H54 (cell line): ENCODE measurements at places on chromosomes 7 and 10.
A peak's percentile ranks its signal among the peaks of the same experiment; 100 is the strongest.

GRCh38 chr7:78688376-78688775 lies 765.1 kb downstream of the MAGI2 start:
- no peak for DNase-seq

GRCh38 chr7:31108097-31108657 lies 56.1 kb downstream of the ADCYAP1R1 start:
- DNase-seq, result no peak

DNA sequence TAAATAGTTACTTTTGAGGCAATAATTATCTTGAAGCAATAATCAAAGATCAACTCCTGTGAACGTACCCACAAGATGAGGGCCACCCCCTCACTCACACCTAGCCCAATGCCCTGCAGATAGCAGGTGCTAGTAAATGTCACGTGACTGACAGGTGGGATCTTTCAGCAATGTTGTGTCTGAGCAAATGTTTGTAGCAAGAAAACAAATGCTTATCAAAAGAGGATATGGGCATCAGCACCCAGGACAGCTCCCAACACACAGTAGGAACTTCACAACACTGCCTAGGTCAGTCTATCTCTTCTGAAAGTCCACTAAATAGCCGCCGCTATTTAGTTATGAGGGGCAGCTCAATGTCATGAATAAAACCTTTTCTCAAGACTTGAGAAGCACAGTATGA lies 120.8 kb upstream of the PDLIM1 start:
- no peak for DNase-seq

DNA sequence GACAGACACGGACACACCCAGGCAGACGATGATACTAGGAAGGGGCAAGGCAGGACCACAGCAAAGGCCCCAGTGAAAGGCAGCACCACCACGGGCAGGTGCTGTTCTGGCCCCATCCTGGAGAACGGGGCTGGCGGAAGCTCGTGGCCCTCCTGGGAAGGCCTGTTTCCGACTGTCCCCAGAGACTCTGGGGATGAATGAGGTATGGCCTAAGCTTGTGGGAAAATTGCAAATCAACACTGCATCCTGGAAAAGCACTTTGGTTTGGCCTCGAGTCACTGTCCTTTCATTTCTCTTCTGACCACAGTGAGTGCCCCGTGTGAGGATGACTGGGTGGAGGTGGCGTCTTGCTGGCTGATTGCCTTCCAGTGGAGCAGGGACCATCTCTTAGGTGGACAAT lies 81.6 kb upstream of the ANLN start:
- no peak for DNase-seq

DNA sequence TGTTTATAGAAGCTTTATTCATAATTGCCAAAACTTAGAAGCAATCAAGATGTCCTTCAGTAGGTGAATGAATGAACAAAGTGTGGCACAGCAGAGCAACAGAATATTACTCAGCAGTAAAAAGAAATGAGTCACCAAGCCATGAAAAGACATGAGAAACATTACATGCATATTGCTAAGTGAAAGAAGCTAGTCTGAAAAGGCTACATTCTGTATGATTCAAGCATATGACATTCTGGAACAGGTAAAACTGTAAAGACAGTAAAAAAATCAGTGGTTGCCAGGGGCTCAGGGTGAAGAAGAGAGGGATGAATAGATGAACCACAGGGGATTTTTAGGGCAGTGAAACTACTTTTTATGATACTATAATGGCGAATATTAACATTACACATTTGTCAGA lies 80.9 kb upstream of the APBB1IP start:
- DNase-seq, result no peak

DNA sequence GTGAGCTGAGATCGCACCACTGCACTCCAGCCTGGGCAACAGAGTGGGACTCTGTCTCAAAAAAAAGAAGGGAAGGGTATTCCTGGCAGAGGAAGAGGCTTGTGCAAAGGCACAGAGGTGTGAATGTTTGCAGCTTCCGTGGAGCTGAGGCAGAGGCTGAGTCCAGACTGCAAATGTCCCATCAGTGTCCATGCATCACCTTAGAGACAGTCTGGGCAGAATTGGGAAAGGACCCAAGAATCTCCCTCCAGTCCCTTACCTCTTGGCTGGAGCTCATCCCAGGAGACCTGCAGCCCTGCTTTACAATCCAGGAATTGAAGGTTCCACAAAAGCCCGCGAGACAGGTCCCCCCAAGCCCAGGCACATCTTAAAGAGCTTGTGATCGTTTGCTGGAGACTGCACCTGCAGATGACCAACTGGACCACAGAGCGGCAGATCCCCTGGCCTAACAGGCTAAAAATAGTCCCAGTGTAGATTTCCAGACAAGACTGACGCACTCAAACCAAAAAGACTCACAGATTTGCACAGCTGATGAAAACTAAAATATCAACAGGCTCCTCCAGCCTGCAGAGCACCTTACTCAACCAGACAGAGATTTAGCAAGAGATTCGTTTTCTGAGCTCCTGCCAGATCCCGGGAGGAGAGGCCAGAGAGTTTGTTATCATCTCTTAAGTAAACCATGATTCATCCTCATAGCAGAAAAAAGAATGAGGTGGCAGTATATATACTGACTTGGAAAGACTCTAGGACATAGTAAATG lies 22.9 kb upstream of the NANOS1 start:
- DNase-seq, result peak; percentile 62

- DNase-seq, result no peak
These were observed 175.4 kb downstream of the MGMT start for GRCh38 chr10:129642427-129642826.

DNA sequence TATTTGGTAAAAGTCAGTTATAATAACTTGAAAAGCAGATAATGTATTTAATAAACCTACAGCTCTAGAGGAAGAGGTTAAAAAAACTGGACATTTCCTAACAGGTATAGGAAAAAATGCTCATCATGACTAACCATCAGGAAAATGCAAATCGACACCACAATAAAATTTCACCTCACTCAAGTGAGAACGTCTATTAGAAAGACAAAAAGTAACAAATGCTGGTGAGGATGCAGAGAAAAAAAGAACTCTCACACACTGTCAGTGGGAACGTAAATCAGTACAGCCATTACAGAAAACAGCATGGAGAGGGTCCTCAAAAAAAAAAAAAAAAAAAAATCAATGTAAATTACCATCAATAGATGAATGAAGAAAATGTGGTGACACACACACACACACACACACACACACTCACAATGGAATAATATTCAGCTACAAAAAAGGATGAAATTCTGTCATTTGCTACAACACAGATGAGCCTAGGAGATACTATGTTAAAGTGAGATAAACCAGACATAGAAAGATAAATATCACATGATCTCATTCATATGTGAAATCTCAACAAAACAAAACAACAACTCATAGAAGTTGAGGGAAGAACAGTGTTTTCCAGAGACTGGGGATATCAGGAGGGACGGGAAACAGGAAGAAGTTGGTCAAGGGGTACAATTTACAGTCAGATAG lies 20.1 kb downstream of the EPC1 start:
- DNase-seq, result no peak

- DNase-seq, result no peak
These were observed 48.8 kb upstream of the ATOH7 start for GRCh38 chr10:68280758-68281157.

- no peak for DNase-seq
These were observed 225.0 kb downstream of the SDHAF3 start for GRCh38 chr7:97342512-97342911.

- no peak for DNase-seq
These were observed 73.4 kb downstream of the SHH start for GRCh38 chr7:155738652-155739537.

GRCh38 chr7:23960361-23960760 lies 250.3 kb downstream of the STK31 start:
- DNase-seq, result no peak

DNA sequence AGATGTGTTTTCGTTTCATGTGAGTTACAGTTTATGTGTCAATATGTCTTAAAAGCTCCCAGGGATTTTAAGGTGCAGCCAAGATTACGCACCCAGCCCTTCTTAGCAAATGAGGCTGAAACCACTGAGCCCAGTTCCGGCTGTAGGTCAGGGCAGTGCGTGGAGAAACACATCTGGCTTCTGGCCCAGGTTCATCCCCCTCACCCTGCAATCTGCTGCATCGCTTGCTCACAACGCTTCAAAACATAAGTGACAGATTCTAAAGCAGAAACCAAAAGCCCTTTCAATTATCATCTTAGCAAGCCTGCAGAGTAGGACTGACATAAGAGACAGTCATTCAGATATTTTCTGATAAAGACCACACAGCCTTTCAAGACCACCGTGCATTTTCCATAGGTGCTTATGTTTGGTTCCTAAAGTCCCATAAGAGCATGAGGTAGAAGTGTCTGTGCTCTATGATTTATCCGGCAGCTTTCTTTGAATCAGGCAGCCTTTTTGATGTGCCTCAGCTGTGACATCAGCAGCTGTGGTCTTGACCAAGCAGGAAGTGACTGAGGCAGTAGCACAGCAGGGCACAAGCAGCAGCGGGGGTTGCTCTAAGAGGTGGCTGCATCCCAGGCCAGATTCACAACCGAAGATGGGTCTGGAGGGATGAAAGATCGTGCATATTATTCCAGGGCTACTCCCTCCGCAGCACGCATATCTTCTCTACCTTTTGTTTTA lies 72.1 kb upstream of the LYZL2 start:
- peak; percentile 26 for DNase-seq

- DNase-seq, result peak; percentile 100
These were observed 7.1 kb downstream of the NUDT1 start for GRCh38 chr7:2248984-2249694.

- peak; percentile 75 for DNase-seq
These were observed 242.8 kb downstream of the ELFN1 start for GRCh38 chr7:1912593-1913465.

- DNase-seq, result no peak
These were observed 822.7 kb downstream of the PCDH15 start for GRCh38 chr10:53978301-53978700.

DNA sequence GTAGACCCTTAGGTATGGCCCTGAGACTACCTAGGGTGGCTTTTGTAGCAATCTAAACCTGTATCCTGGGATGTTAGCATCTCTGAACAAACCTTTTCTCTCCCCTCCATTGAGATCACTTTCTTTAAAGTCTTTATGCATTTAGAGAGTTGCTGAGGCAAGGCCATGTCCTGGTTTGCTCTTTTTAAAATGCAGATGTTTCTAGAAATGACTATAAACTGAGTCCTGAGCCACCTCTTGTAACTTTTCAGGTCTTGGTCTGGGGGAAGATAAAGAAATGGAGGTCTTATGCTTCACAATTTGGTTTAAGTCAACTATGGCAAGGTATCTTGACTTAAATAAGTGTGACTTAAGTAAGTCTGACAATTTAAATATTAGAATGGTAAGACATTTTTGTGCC lies 78.0 kb downstream of the AUTS2 start:
- no peak for DNase-seq

DNA sequence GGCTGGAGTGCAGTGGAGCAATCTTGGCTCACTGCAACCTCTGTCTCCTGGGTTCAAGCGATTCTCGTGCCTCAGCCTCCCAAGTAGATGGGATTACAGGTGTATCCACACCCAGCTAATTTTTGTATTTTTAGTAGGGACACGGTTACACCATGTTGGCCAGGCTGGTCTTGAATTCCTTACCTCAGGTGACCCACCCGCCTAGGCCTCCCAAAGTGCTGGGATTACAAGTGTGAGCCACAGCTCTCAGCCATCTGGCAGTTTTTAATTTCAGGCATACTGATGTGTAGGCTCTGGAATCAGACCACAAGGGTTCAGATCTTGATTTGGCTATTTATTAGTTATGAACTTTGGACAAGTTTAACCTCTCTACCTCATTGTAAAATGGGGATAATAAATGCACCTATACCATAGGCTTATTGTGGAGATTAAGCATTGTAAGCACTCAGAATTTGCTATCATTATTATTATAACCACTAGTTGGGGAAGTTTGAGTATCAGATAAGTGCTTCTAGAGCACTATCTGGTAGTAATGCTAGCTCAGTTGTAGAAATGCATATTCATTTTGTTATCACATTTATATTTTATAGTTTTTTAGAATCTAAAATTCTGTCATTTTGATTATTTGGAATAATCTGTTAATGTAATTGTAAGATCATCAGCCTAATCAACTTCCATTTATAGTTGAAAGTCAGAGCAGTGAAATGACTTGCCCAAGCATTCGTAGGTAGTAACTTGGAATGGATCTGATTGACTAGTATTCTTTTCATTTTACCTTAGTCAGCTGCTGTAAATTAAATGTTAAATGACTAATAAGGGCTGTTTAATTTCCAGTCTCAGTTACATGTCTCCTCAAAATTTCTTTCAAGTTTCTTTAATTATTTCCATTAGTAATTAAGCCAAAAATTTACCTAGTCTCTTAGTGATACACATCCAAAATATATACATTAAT lies 22.5 kb downstream of the KMT2E start:
- DNase-seq, result no peak

GRCh38 chr7:153682628-153683027 lies 369.6 kb upstream of the DPP6 start:
- DNase-seq, result no peak

DNA sequence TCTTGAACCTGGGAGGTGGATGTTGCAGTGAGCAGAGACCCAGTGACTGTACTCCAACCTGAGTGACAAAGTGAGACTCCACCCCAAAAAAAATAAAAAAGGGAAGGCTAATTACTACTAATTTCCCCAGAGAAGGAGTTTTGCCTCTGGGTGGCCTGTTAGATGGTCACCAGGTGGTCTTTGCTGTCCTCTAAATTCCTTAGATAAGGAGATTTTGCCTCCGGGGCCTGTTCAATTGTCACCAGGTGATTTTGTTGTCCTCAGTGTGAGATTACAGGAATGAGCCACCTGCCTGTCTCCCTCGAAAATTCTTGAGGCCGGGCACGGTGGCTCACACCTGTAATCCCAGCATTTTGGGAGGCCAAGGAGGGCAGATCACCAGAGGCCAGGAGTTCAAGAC lies 24.4 kb upstream of the ZMIZ2 start:
- DNase-seq, result no peak

- no peak for DNase-seq
These were observed 55.9 kb upstream of the AHR start for GRCh38 chr7:17242504-17242903.

- DNase-seq, result no peak
These were observed 71.1 kb downstream of the INPP5A start for GRCh38 chr10:132608511-132609195.

DNA sequence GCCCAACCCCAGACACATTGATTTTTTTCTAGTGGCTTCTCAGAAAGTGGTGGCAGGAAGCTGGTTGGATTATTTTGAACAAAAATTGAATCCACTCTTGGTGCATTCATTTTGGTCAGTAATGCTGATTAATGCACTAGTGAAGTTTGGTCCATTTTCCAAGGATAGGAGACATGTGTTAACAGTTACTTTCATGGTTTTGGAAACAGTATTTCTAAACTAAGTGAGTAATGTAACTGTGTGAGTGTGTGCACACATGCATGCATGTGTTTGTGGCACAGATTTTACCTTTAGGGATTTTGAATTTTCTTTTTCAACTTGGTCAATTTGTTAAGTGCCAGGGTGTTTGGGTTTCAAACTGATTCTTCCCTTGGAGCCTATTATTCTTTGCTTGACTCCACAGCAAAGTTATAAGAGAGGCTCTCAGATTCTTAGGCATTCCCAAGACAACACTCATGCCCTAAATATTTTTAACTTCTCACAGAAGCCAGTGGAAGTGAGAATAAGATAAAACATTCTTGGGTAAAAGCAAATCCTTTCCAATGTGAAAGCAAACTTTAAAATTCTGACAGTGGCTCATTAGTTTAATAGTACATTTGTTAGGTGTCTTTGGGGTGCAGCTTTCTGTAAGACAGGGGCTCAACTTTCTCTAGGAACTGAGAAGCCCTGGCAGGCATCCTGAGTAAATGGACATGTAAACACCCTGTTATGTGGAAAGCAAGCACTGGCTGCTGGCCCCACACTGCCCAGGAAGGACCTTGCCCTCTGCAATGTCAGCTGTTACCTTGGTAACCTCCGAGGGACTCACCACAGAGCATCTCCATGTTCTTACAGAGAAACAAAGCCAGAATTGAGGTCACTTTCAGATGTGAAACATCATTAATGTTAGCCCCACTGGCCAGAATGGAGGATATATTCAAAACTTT lies 68.4 kb downstream of the ASAH2B start:
- peak; percentile 8 for DNase-seq
